MV-4-11 (cell line): ENCODE measurements at places on chromosomes 5 and 9.

- peak; percentile 62 for DNase-seq
Observed at GRCh38 chr9:3473405-3473804, 52.4 kb downstream of the RFX3 start.

DNA sequence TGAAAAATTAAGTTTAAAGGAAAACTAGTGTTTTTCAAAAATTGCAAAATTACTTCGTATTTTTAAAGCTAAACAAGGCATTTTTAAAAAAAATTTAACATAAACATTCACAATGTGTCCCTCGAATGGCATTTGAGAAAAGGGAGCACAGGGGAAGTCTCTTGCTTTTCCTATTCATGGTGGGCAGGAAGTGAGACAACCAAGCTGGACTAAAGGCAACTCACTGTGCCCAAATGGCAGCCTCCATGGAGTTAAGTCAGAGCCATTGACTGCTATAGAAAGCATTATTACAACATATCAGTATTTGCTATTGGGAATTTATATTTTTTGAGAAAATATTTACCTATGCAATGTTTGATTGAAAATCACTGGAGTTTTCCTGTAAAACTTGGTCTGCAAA, 8.3 kb downstream of the HNRNPH1 start:
- no peak for DNase-seq

- no peak for DNase-seq
Observed at GRCh38 chr5:149333711-149334443, 11.4 kb upstream of the GRPEL2 start.

DNA sequence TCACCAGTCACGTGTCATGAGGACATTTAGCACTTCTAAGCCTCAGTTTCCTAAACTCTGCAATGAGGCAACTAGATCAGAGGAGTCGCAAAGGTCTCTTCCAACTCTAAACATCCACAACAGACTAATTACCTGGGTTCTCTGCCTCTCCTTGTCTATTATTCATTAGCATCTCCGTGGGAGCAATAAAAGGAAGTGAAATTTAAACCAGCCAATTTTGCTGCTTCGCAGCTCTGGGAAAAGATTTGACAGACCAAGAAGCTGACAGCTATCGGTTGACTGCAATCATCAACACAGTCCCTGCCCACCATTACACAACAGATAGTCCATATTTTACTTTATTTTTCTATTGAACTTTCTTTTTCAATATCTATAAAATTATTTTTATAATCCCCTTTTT, 308.9 kb downstream of the NR2F1-AS1 start:
- DNase-seq: peak; percentile 14

DNA sequence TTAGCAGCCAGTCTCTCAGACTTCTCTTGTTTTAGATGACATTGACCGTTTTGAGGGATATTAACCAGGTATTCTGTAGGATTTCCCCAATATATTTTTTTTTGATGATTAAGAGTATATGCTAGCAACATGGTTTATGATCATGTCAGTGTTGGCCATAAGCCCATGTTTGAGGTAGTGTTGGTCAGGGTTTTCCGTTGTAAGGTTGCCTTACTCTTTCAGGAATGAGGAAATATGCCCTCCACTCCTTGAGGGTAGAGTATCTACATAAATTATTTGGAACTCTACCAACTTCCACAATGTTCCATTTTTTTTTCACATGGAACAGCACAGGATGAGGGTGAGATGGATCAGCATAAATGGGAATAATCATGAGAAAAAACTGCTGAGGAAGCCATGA, 188.4 kb upstream of the PRDM9 start:
- no peak for DNase-seq

- no peak for DNase-seq
Observed at GRCh38 chr9:103757062-103757461, 337.0 kb upstream of the SMC2 start.
